GOT3 (cell line): ENCODE measurements at places on chromosomes 4 and X.

DNA sequence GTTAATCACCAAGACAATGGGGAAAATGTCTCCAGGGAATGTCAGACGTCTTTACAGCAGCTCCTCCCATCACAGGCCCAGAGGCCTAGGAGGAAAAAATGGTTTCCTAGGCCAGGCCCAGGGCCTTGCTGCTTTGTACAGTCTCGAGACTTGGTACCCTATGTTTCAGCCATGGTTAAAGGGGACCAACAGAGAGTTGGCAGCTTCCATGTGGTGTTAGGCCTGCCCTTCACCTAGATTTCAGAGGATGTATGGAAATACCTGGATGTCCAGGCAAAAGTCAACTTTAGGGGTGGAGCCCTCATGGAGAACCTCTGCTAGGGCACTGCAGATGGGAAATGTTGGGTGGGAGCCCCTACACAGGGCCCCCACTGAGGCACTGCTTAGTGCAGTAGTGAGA is 38.5 kb downstream of the ABCG2 start:
- DNase-seq: no peak

DNA sequence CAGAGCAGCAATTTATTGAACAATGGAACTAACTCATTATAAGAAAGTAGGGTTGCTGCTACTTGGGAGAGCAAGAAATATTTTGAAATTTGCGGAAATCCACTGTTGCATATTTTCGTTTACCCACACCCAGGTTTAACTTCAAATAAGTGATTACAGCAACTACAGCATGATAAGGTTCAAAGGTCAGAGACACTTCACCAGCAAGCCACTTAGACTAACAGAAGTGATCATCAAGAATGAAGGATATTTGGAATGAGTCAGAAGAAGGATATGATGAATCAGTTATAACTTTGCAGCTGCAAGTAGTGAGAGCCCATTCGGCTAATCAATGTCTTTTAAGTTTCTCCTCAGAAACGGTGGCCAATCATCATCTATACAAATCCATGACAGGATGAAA is 199.3 kb downstream of the TMA16 start:
- DNase-seq: no peak

DNA sequence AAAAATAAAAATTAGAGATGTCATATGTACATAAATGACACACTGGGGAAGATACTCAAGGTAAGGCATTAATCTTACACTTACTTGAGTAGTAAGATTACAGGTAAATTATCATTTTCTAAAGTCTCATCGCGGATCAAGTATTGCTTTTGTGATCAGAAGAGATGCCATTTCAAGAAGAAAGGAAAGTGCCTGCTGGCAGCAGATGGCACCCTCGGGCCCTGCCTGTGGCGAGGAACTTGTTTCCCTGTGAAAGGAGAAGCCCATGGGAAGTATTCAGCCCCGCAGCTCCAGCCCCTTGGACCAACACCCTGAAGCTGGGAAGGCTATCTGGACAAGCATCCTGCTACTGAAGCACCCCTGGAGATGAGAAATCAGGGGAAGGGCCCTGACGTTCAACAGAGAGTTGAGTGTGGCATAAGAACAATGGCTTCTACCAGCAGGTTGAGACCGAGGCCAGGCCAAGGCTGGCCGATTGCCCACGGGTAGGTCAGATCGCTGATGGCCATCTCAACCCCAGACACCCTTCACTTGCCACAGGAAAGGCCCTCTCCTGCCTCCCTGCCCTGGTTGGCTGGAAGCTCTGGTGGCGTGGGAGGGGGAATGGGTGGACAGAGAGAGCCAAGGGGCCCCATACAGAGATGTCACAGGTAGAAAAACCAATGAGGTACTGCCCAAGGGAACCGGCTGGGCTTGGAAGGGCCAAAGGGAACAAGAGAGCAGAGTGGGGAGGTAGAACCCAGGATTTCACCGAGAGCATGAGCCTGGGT is 18.8 kb upstream of the MXD4 start:
- no peak for DNase-seq

GRCh38 chrX:4179031-4179430 is 465.6 kb upstream of the PRKX start:
- no peak for DNase-seq

- no peak for DNase-seq
These were observed 30.6 kb upstream of the KCNIP4 start for GRCh38 chr4:21979196-21979595.

DNA sequence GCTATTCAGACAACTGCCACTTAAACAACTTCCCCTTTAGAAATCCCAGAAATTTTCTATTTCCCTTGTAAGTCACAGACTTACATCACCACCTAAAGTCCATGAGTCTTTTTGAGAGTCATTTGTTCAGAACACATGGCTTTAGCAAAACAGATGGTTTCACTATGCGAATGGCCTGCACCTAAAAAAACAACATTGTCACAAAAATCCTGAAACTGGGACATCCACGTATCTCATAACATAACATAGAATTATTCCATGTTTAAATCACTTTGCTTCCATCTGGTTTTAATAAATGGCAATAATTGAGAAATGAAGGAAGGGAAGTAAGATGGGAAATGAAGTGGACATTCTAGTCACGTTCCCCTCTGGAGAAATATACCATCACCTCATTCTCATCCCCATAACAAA is 155.3 kb upstream of the EDNRA start:
- DNase-seq: no peak

- no peak for DNase-seq
These were observed 485.5 kb downstream of the PRR32 start for GRCh38 chrX:127305013-127305412.

GRCh38 chrX:118338930-118339329 is 7.0 kb upstream of the WDR44 start:
- no peak for DNase-seq

DNA sequence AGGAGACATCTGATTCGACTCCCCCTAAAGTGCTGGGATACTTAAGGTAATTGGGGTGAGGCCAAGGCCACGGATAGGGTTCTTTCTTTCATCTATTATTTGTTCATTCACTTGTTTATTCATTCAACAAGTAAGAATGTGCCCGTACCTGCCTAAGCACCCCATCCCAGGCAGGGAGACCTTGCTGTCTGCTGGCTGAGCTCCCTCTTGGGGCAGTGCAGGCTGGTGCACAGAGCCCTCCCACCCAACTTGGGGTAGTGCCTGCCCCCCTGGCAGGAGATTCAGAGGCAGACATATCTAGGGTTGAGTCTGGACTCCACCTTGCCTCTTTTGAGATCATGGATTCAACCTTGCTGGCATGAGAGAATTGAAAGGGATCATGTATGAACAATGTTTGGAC is 95.7 kb downstream of the DRD5 start:
- no peak for DNase-seq

DNA sequence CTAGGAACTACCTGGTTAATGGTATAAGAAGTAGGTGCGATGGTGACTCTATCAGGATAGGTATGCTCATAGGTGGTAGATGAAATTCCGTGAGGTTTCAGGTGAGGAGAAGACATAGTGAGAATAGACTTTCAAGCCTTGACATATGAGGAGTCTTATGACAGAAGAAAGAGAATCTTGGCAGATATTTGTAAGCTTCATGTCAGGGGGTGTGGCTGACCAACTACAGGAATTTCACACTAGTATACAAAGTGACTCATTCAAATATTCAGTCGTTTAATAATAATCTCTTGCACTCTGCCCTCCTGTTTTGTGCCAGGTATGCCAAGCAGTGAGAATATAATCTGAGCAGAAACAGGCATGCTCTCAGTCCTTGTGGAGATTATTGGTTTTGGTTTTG is 22.8 kb downstream of the PACRGL start:
- DNase-seq: no peak

- no peak for DNase-seq
These were observed 5.4 kb upstream of the SOWAHD start for GRCh38 chrX:119753001-119753400.

GRCh38 chrX:120677004-120677652 is 47.3 kb upstream of the C1GALT1C1 start:
- no peak for DNase-seq
